Right lung (tissue), 10 donors: ENCODE measurements at places on chromosomes 16 and 17. TPM values are rescaled to one million over a fixed set of nuclear protein-coding genes. Genes with fewer than 3 reads are reported as not detected.

The DPEP3 gene
- polyA plus RNA-seq, result not detected

DNA sequence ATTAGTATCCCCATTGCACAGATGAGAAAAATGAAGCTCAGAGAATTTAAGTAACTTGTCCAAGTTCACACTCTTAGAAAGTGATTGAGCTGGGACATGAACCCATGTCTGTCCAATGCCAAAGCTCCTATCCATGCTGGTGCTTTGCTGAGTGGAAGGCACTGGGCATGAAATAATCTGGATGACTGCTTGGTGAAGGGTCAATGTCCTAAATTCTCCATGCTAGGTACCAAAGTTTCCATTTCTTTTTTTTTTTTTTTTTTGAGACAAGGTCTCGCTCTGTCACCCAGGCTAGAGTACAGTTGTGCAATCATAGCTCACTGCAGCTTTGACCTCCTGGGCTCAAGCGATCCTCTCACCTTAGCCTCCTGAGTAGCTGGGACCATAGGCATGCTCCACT is 153.6 kb upstream of the ERCC4 start:
- DNase-seq, result no peak

The BMERB1 gene
- polyA plus RNA-seq, result 39.9 TPM

DNA sequence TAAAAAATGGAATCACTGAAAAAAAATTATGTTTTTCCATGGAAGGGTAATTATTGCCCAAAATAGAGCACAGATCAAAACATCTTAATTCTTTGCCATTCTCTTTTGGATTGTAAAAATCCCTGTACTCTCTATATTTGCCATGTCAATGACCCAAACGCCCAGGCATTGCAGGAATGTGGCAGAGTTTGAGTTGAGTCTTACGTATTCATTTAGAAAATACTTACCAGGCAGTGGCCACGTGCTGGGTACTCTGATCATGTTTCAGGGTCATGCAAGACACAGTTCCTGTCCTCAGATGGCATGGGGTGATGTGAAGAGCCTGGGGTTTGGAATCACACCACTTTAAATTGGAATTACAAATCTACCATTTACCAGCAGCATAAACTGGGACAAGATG is 267.7 kb downstream of the ABCC12 start:
- no peak for DNase-seq

GRCh38 chr16:4806280-4806679 is 3.8 kb upstream of the ROGDI start:
- no peak for DNase-seq

The PIPOX gene
- 2.1 TPM for polyA plus RNA-seq

The LPCAT2 gene
- 20.4 TPM for polyA plus RNA-seq

- no peak for DNase-seq
Observed at GRCh38 chr17:8532021-8532420, 96.3 kb downstream of the NDEL1 start.

GRCh38 chr17:13362341-13363122 is 239.2 kb downstream of the HS3ST3A1 start:
- no peak for DNase-seq

- DNase-seq, result no peak
Observed at GRCh38 chr16:62644030-62644812, 608.0 kb upstream of the CDH8 start.

DNA sequence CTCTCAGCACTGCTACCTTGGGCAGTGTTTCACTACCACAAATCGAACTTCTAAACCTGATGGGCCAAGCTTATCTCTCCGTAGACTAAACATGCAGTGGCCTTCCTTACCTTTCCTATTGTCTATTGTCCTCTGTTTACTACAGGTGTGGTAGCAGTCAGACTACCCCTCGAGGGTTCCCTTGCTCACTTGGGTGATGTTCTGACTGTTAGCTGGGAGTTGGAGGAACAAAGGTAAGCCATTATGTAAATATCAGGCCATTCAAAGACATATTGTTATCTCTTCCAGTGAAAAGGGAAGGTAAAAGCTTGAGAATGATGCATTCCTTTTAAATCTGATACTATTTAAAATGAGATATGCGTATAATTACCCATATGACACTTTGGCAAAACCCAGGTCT is 828.3 kb upstream of the EEF2KMT start:
- DNase-seq, result no peak

- DNase-seq, result no peak
Observed at GRCh38 chr16:53872248-53873221, 168.6 kb downstream of the FTO start.

- DNase-seq, result no peak
Observed at GRCh38 chr17:64174686-64175456, 44.9 kb upstream of the ERN1 start.

The CCL4 gene
- polyA plus RNA-seq, result 6.0 TPM

DNA sequence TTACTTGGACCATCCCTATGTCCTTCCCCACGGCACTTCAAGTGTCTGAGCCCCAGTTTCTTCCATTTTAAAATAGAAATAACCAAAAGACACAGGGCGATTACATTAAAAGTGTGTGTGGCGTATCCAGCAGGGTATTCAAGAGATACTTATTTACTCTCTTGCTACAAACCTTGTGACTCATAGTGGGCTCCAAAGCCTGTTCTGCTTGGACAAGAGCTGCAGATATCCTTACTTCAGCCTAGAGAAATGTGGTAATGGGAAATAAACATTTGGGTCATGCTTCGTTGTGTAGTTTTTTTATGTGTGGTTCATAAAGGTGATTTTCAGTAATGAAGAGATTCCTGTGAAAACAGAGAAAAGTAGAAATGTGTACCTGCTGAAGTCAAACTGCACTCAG is 288.9 kb upstream of the CDH11 start:
- DNase-seq, result no peak

The KRTAP16-1 gene
- not detected for polyA plus RNA-seq

DNA sequence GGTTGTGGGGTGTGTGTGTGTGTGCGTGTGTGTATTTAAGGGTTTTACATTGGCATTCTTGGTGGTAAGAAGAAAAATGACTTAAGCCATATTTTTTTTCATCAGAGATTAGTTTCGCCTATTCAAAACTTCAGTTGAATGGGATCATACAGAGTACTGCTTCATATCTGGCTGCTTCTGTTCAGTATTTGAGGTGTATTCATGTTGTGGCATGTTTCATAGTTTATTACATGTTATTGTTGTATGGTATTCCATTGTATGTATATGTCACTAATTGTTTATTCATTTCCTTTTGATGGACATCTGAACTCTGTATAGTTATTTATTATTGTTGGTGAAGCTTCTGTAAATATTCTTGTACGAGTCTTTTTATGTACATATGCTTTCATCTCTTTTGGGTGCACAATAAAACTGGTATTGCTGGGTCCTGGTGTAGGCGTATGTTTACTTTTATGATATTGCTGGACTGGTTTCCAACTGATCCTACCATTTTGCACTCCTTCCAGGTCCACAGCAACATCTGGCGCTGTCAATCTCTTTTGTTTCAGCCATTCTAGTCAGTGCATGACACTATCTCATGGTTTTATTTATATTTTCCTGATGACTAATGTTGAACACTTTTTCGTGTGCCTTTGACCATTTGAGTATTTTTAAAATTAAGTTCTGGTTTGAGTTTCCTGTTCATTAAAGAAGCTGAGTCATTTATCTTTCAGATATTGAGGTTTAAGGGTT is 77.4 kb upstream of the MAF start:
- DNase-seq, result no peak

DNA sequence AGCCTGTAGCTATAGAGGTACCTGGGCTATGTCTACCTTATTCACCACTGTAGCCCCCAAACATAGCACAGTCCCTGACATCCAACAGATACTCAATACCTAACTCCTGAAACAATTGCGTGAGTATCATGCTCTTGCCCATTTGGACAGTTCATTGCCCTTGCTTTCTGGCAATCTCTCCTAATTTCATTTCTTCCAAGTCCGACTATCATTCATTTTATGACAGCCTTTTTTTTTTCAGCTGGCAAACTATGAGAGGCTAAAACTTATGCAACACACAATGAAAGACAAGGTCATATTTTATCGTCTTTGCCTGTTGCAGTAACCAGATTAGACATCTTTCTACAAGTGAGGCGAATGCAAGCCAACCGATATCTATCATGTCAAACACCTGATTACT is 169.2 kb downstream of the RBFOX1 start:
- no peak for DNase-seq

GRCh38 chr17:40091691-40092397 is 8.5 kb downstream of the NR1D1 start:
- no peak for DNase-seq

DNA sequence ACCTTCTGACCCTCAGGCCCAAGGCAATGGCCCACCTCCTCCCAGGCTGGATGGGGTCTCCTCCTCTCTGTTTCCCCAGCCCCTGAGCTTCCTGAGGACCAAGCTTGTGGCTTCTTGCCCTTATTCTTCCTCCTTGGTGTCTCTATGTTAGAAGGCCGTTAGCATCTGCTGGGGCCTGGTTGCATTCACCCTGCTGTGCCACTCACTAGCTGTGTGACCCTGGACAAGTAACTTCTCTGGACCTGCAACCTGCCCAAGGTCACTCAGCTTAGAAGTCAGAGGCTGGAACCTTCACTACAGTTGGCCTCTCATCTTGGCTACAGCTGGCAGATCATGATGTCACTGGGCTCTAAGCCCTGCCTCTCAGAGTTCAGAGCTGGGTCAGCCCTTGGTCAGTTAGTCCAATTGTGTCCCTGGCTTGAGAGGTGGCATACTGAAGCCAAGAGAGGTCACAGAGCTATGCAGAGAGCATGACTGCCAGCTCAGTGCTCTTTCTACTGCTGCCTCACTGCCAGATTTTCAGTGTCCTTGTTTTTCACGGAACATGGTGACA is 3.0 kb downstream of the MT2A start:
- DNase-seq, result no peak

The ANKRD13B gene
- 8.1 TPM for polyA plus RNA-seq

The IKZF3 gene
- polyA plus RNA-seq, result 1.3 TPM

DNA sequence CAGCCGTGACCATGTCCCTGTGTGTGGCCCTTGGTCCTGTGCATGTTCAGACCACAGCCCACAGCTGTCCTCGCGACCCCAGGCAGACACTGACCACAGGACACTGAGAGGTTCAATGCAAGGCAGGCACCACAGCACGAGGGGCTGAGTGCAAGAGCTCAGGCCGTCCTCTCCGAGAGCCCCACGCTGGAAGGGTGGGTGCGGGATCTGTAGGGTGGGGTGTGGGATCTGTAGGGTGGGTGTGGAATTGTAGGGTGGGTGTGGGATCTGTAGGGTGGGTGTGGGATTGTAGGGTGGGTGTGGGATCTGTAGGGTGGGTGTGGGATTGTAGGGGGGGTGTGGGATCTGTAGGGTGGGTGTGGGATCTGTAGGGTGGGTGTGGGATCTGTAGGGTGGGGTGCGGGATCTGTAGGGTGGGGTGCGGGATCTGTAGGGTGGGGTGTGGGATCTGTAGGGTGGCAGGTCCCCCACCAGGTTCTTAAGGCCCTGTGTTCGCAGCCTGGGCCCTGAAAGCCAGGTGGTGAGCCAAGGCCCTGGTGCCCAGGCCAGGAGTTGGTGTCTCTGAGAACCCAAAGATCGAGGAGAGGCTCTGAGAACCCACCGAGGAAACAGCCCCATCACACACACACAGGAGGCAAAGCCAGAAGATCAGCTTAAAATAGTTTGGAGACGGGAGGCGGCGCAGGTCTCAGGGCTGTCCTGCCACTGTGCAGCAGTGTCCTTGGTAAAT is 48.2 kb downstream of the METRNL start:
- no peak for DNase-seq

The TBC1D3C gene
- polyA plus RNA-seq, result not detected

The ADAP2 gene
- polyA plus RNA-seq, result 5.4 TPM

The PHLPP2 gene
- polyA plus RNA-seq, result 5.6 TPM

- DNase-seq, result no peak
Observed at GRCh38 chr17:66364508-66364907, 62.1 kb downstream of the PRKCA start.

GRCh38 chr16:29720703-29721102 is 25.1 kb downstream of the C16orf54 start:
- DNase-seq, result no peak

DNA sequence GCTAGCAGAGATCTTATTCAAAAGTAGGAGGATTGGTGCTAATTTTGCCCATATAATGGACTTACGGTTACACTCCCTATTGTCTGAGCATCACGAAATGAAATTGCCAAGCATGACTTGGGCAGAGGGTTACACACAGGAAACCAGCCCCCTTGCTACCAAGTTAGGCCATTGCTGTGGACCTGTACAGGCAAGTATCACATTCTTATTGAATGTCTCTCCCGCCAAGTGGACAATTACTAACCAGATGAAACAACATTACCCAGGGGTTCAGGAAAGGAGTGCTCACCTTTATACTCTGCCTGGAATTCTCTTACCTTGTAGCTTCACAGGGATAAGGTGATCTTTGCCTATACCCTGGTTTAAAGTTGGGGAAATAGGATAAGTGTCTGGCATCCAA is 70.6 kb upstream of the TOX3 start:
- no peak for DNase-seq
